ENCODE measurements at places on chromosomes 3 and 15.

DNA sequence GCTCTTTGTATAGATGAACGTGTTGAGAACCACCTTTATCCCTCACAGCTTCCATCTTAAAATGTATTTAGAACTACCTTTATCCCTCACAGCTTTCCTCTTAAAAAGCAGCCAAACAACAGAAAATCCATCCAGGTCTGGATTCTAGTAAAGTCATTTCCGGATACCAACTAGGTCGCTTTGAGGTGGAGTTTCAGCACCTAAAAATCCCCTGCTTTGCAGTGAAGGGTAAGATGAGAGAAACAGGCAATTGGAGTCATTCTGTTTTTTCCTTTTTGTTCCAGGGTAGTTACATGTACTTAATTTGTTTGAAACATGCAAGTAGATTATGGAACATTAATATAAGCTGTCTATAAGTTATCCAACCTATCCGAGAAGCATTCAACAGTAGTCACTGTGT, 192.0 kb downstream of the UBE2E2 start:
- no peak overlapping the region for H3K27ac ChIP-seq
- H3K36me3 ChIP-seq = no peaks in the 10 kb centered on the region
- no peak for DNase-seq
- H3K4me3 ChIP-seq = no peak overlapping the region

- peaks cover 17% of the 10 kb centered on the region for H3K4me1 ChIP-seq
- H3K27me3 ChIP-seq = no peaks in the 10 kb centered on the region
- no peak within 1 kb of the TSS for H3K4me3 ChIP-seq
- H3K36me3 ChIP-seq = no peaks in the 10 kb centered on the region
Measured at GRCh38 chr3:111541911-111542483, at the start of gene CD96. Gene CD96 (plus strand): TSS chr3:111542197. CDS start chr3:111542249, 52 bp downstream.

GRCh38 chr3:113259196-113259595, 47.8 kb downstream of the BOC start:
- no peaks in the 10 kb centered on the region for H3K4me1 ChIP-seq
- no peak overlapping the region for H3K27ac ChIP-seq
- no peak overlapping the region for H3K4me3 ChIP-seq

GRCh38 chr3:177842743-177843734, 645.8 kb upstream of the TBL1XR1 start:
- DNase-seq = no peak
- no peak overlapping the region for H3K4me3 ChIP-seq
- H3K27ac ChIP-seq = no peak overlapping the region
- H3K27me3 ChIP-seq = no peaks in the 10 kb centered on the region
- no peaks in the 10 kb centered on the region for H3K36me3 ChIP-seq
- H3K4me1 ChIP-seq = no peaks in the 10 kb centered on the region

DNA sequence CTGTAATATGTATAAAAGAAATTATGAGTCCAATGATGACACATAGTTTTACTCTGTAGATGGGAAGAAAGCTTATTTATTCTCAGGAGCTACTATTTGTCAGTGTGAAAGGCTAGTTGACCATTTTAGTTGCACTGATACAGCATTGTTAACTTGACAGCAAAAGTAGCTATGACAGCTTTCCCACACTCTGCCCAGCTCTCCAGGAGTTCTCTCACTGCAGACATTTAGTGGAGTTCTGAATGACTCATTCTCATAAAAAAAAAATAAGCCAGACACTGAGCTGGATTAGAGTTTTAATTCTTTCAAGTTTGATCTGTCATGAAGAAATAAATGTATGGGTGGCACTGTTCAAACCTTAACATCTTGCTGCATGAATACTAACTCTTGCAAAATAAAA, 77.2 kb upstream of the CFAP20DC start:
- H3K4me3 ChIP-seq = no peak overlapping the region
- H3K36me3 ChIP-seq = no peaks in the 10 kb centered on the region
- DNase-seq = no peak
- H3K27me3 ChIP-seq = no peaks in the 10 kb centered on the region
- H3K4me1 ChIP-seq = peaks cover 3% of the 10 kb centered on the region
- no peak overlapping the region for H3K27ac ChIP-seq

Measured in RWPE2 (cell line).